ENCODE measurements at places on chromosomes 5 and 9. TPM values are rescaled to one million over a fixed set of nuclear protein-coding genes. Genes with fewer than 3 reads are reported as not detected.

GRCh38 chr9:73153793-73154227, 2.1 kb downstream of the ANXA1 start:
- no peak for DNase-seq

The IFNA2 gene
- total RNA-seq, result not detected

The PDZD2 gene
- total RNA-seq, result 19.8 TPM

DNA sequence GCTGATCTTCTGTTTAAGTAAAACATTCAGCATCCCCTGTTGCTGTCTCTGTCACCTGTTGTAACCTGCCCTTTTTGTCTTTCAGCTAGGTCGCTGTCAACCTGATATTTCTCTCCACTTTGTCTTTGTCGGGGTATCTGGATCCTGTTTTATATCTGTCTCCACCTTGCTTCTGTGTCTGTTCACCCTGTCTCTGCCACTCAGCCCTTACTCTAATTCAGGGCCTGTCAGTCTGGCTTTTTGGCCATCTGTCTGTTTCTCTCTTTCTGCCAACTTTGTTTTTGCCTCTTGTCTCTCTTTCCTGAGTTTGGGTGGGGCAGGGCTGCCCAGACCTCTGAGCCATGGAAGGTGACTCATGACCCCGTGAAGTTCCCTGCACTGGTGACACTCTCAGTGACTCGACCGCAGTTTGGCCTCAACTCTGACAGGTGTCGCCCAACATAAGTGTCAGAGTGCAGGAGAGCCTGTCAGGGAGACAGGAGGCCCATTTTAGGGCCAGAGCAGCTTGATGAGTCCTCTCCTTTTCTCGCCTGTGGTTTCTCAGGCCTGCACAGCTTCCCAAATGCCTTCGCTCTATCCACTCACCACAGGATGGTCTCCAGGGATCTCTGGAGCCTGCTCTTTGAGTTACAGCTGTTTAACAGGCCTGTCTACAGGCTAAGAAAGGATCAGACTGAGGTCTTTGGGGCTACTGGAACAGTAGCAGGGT, 868 bp downstream of the ZBTB43 start:
- DNase-seq, result peak; percentile 6

The GRXCR2 gene
- total RNA-seq, result not detected

The ADAMTS2 gene
- 6.4 TPM for total RNA-seq

The TAF11L10 gene
- not detected for total RNA-seq

GRCh38 chr5:89179731-89180130, 296.7 kb upstream of the MEF2C start:
- DNase-seq, result no peak

The NR4A3 gene
- total RNA-seq, result 0.17 TPM

- no peak for DNase-seq
Measured at GRCh38 chr5:159814805-159815585, 101.3 kb upstream of the ADRA1B start.

DNA sequence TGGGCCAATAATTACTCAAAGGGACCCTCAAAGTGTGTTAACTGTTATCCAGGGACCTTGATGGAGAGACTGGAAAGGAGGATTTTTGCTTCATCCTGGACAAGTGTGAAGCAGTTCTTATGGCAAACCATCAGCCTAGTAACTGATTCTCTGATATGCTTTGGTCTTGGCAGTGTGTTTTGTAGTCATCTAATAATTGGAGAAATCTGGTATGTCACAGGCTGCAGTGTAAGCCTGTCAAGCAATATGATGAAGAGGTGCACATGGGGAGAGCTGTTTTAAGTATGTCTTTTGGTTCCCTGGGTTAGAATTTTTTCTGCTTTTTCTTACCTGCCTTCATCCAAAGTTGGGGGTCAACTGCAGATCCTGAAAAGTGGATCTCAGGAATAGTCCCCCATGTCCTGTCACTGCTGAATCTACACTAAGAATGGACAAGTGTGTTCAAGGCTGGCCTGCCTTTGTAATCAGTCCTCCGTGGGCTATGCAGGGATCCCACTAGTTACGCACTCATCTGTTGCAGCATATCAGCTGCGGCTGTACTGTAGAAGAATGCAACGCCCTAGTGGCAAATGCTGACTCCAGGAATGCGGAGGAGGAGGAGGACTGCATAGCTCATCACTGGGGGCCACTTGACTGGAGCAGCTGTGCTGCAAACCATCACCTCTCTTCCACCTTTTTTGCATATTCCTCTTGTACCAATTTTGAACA, 1.9 kb downstream of the SPTAN1 start:
- DNase-seq, result peak; percentile 88

GRCh38 chr5:53453898-53454718, 26.3 kb upstream of the FST start:
- DNase-seq, result no peak

- no peak for DNase-seq
Measured at GRCh38 chr9:107875571-107875980, 386.0 kb upstream of the KLF4 start.

DNA sequence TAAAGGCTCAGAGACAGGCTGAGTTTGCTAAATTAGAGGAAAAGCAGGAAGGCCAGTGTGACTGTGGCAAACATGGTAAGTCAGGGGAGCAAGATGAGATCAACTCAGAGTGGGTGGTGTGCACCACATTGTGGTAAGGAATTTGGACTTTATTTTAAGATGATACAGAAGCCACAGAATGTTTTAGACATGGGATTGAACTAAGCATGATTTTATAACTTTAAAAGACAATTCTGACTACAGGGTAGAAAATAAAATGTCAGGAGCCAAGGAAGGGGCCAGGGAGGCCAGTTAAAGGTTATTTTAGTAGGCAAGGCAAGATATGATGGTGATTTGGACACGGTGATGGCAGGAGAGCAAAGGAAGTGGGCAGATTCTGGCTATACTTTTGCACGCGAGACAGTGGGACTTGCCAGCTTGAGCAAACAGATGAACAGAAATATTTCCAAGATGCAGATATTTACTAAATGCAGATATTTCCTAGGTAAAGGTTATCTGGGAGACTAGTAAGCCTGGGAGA, 53.9 kb downstream of the TSSK1B start:
- DNase-seq, result no peak

DNA sequence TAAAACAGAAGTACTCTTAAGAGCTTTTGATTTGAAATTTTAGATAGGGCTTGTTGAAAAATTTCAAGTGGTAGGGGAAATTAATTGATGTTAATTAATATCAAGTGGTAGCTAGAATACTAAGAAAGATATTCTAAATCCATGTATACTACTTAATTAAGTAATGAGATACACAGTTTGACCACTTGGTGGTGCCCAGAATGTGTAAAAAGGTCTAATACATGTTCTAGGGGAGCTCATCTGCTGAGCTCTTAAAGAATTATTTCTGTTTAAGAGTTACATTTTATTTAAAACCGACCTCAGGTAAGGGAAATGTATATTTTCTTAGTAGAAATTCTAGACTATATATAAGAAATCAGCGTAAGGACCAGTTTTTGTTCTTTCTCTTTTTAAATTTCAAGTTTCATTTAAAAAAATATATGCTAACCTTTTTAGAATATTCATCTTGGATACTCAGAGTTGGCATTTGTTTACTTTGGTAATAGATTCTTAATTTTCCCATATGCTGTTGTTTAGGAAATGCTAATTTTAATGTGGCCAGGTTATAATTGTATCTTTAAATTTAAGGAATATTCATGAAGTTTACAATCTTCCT, 61.5 kb downstream of the LNPEP start:
- DNase-seq, result peak; percentile 59

The SLC6A19 gene
- total RNA-seq, result not detected

- no peak for DNase-seq
Measured at GRCh38 chr9:134891053-134891452, 10.4 kb downstream of the FCN2 start.

DNA sequence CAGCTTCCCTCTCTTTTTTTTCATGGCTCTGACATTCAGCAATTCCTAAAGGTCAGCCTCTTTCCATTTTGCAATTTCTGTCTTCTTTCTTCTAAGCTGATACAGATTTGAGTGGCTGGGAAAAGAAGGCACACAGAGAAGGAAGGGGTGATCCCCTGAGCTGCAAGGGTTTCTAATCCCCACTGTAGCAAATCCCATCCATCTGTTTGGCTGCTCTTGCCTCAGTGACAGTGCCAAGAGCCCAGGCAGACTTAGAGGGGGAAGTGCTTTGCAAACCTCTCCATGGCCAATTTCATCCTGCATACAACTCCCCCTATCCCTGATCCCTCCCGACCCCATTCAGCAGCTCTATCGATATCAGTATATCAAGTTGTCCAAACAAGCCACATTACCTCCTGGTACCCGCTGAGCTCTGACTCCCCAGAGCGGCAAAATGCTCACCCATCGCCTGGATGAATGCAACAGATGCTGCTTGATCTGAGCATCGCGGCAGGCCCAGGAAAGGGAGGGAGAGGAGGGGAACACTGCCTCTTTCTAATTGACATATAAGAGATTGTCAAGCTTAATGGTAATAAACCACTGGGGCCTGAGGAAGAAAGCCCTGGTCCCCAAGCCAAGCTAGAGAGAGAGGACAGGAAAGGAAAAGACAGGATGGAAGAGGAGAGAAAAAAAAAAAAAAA, 268.9 kb downstream of the ASTN2 start:
- DNase-seq, result no peak

The SYK gene
- 5.4 TPM for total RNA-seq

The PNPLA7 gene
- 0.39 TPM for total RNA-seq

GRCh38 chr5:34003941-34004340, 3.9 kb downstream of the AMACR start:
- no peak for DNase-seq

GRCh38 chr5:83285661-83286398, 185.7 kb upstream of the VCAN start:
- no peak for DNase-seq

DNA sequence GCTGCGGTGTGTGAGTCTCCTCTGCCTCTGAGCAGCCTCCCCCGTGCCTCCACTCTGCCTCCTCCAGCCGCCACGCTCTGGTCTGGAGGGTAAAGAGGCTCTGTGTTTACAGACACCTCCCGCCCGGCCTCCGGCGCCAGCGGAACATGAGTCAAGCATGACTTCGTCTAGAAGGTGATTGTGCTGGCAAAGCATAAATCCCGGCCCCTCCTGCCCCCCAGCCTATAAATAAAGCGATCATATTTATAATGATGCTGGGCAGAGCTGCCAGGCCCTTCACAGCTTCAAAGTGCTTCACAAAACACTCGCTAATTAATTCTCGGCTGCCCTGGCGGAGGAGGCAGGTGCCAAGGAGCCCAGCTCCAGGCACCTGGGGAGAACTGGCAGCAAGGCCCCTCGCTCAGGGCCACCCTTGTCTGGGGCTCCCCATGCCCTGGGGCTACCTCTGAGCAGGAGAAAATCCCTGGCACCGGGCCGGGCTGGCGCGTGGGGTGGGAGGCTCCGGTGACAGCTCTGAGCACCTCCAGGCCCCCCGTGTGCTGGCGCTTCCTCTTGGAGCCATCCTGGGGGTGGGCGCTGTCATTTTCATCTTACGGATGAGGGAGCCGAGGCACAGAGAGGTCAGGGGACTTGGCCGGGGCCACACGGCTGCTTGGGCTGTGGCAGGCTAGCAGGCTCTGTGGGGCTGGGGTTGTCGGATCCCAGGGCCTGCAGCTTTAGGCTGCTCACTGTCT, 87.8 kb downstream of the RXRA start:
- no peak for DNase-seq

The INSL6 gene
- not detected for total RNA-seq

- peak; percentile 62 for DNase-seq
Measured at GRCh38 chr5:63125862-63126261, 547.2 kb downstream of the LRRC70 start.

DNA sequence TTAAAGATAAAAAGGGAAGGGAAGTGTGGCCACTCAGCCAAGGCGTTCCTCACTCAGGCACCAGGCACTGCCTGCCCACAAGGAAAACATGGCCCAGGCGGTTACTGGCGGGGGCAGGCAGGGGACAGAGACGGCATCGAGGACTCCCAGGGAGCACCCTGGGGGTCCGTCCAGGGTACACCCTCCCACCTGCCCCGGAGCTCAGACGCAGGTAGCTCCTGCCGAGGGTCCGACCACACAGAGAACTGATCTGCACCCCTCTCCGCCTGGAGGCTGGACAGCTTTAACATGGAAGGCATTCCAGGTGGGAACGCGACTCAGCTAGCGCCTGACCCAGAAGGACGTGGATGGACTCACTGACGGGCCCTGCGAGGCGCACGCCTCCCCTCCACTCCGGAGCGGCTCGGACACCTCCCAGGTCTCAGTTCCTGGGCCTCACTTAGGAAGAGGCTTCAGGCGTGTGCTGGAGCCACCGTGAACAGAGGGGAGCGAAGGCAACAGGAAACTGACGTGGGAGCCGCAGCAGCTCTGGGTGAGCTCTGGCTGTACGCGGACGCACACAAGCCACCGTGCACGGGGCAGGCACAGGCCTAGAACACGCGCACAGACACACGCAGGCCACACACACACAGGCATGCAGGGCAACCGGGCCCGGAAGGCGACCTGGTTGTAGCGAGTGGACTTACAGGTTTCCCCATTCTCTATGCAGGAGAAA, 47.5 kb downstream of the NKD2 start:
- DNase-seq, result no peak

The TMC1 gene
- total RNA-seq, result 0.54 TPM

The COL27A1 gene
- total RNA-seq, result 12.9 TPM
